ENCODE measurements at places on chromosomes 13 and 19.

- no peak for DNase-seq
Observed at GRCh38 chr13:80437231-80437630, 96.3 kb upstream of the SPRY2 start.

DNA sequence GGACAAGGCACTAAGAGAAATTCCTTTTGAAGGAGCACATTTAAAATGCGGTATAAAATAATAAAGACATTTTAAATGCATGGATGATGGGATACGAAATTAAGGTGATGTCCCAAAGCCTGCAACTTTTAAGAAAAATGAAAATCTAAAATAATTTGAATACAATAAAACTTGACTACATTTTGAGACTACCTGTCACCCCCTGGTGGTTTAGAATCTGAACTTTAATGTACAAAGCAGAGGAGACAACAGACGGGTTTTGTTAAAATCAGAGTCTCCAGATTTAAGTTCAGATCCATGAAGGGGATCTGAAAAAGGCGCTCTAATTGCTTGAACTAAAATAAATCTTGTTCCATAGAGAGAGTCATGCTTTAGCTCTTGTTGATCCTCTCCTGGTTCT, 1129.3 kb upstream of the PCDH20 start:
- DNase-seq: no peak

GRCh38 chr13:111187960-111188541, 72.9 kb downstream of the ARHGEF7 start:
- no peak for DNase-seq

DNA sequence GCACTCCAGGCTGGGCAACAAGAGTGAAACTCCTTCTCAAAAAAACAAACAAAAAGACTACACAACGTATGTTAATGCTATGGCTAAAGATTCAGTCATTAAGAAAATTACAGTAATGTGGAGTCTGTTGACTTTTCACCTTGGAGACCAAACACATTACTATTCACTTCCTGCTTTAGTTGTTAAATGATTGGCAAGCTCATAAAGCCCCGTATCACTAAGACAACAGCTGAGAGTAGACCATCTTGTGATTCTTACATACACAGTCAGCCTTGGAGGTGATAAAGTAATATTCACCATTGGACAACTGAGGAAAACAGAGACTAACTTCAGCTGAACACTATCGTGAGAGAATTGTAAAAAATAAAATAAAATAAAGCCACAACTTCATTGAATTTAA, 86.5 kb downstream of the KCTD12 start:
- no peak for DNase-seq

- DNase-seq: no peak
Observed at GRCh38 chr13:75636436-75637180, 478 bp downstream of the LMO7 start.

DNA sequence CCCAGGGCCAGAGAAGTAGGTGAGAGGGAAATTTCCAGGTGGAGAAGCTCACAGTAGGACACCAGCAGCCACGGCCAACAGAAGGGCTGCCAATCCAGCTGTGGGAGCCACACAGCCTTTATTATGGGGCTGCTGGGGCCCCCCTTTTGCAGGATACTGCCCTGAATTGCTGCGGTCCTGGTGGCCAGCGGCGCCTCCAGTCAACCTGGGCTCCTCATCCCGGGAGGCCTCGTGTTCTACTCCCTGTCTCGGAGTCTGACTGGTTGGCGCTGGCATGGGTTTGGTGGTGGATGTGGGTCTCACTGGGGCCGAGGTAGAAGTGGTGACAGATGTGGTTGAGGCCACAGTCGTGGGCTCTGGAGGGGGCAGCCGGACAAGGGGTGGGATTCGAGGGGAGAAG, 4.1 kb downstream of the LYPD3 start:
- DNase-seq: no peak

GRCh38 chr19:35161434-35161743, 6.9 kb downstream of the FXYD5 start:
- DNase-seq: no peak

DNA sequence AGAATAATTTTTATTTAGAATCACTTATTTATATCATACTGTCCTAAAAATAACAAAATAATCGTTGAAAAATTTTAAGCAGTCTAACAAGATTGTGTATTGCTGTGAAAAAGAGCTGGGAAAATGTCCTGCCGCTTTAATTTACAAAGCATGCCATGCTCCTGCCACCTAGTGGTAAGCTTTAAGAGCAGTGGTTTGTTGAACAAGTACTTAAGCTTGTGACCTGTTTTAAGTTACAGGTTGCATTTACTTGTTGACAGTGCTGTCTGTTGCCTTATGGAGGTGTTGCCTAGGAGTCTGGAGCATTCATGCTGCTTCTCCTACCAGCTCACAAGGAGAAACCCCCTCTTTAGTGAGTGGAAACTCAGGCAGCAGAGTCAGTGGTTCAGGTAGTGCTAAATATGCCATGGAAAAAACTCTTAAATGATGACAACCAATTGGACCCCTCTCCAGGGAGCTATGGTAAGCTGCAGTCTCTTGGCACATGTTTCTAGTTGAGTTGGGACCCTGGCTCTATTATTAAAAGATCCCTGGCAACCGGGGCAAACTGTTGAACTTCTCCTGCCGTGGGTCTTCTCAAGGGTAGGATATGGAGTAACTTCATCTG, 68.4 kb downstream of the SPATA13 start:
- no peak for DNase-seq
